Sigmoid colon (tissue), 7 donors: ENCODE measurements at places on chromosomes 4 and X. TPM values are rescaled to one million over a fixed set of nuclear protein-coding genes. Genes with fewer than 3 reads are reported as not detected.

ZXDB gene
- 2.4 TPM for polyA plus RNA-seq

SCD5 gene
- 0.69 TPM for polyA plus RNA-seq

- no peaks in the 10 kb centered on the region for H3K36me3 ChIP-seq
- H3K4me3 ChIP-seq, result no peak overlapping the region
Measured at GRCh38 chr4:16297003-16297402, 70.7 kb upstream of the TAPT1 start.

FRMD7 gene
- not detected for polyA plus RNA-seq

- no peak overlapping the region for H3K4me3 ChIP-seq
- H3K36me3 ChIP-seq, result no peaks in the 10 kb centered on the region
- no peaks in the 10 kb centered on the region for H3K27me3 ChIP-seq
- no peak for DNase-seq
Measured at GRCh38 chr4:620201-620600, 5.2 kb upstream of the PDE6B start.

DNA sequence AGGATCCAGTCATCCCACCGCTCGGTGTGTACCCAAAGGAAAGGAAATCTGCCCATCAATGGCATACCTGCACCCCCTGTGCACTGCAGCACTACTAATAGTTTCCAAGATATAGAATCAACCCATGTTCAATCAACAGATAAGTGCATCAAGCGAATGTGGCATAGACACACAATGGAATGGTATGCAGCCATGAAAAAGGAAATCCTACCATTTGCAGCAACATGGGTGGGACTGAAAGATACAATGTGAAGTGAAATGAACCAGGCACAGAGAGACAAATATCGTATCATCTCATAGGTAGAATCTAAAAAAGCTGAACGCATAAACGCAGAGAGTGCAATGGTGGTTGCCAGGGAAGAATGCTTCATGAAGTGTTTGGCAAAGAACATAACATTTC, 42.5 kb downstream of the DHRSX start:
- peaks cover 6% of the 10 kb centered on the region for H3K4me1 ChIP-seq
- no peak overlapping the region for H3K4me3 ChIP-seq
- DNase-seq, result no peak

PNMA6A gene
- 1.1 TPM for polyA plus RNA-seq

DNA sequence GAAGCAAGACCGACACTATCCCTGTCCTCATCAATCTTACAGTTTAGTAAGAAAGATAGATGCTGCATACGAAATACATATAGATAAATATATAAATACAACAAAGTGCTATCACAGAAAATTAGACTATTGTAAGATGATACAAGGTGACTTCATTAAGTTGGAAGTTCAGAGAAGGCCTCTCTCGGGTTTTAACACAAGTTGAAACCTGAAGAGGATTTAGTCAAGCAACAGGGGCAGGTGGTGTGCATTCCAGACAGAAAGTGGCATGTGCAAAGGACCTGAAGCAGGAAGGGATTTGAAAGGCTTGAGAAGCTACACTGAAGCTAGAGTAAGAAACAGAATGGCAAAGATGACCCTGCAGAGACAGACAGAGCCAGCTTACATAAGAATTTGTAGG, 36.5 kb downstream of the USP46 start:
- no peak for DNase-seq
- no peaks in the 10 kb centered on the region for H3K4me1 ChIP-seq
- H3K27me3 ChIP-seq, result no peaks in the 10 kb centered on the region

COX18 gene
- polyA plus RNA-seq, result 13.6 TPM

SORBS2 gene
- 15.6 TPM for polyA plus RNA-seq

DNA sequence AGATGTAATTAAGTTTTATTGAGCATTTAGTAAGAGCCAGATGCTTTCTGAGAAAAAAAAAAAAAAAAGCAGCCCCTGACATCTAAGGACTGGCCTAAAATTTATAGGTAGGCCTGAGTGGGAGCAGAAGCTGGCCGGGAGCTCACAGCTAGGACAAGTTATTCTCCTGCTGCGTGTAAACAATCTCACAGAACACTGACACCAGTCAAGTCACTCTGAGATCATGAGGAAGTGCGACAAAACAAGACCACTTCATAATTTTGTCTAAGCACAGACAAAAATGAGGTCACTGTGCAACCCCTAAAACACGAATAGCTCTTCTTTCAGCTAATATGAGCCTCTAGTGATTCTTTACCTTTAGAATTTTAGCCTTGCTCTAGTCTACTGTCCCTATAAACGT, 15.3 kb upstream of the NSUN7 start:
- no peak overlapping the region for H3K27ac ChIP-seq
- no peak for DNase-seq
- H3K27me3 ChIP-seq, result no peaks in the 10 kb centered on the region
- no peaks in the 10 kb centered on the region for H3K4me1 ChIP-seq
- no peaks in the 10 kb centered on the region for H3K36me3 ChIP-seq

GRCh38 chr4:158667651-158668198, 4.0 kb downstream of the C4orf46 start:
- H3K4me1 ChIP-seq, result peaks cover 11% of the 10 kb centered on the region
- H3K27me3 ChIP-seq, result no peaks in the 10 kb centered on the region
- no peak for DNase-seq

DNA sequence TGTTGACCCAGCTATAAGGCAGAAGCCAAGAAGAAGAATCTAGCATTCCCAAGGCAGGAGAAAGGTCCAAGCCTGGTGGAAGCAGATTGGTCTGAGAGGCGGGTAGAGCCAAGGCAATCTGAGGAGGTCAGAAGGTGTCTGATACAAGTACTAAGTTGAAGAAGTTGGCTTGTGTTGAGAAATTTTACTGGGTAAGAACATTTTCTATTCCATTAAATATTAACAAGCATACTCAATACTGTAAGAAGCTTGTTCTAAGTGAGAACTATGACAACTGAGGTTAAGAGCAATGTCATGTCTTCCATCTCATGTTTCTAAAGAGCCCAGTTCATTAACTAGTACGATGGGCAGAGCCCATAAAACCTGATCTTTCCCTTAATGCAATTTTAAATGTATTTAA, 75.0 kb downstream of the FAM13A start:
- H3K4me3 ChIP-seq, result no peak overlapping the region
- H3K36me3 ChIP-seq, result no peaks in the 10 kb centered on the region
- no peak for DNase-seq
- H3K27ac ChIP-seq, result no peak overlapping the region
- H3K27me3 ChIP-seq, result no peaks in the 10 kb centered on the region
- H3K4me1 ChIP-seq, result no peaks in the 10 kb centered on the region

MSANTD1 gene
- under 0.01 TPM for polyA plus RNA-seq

DNA sequence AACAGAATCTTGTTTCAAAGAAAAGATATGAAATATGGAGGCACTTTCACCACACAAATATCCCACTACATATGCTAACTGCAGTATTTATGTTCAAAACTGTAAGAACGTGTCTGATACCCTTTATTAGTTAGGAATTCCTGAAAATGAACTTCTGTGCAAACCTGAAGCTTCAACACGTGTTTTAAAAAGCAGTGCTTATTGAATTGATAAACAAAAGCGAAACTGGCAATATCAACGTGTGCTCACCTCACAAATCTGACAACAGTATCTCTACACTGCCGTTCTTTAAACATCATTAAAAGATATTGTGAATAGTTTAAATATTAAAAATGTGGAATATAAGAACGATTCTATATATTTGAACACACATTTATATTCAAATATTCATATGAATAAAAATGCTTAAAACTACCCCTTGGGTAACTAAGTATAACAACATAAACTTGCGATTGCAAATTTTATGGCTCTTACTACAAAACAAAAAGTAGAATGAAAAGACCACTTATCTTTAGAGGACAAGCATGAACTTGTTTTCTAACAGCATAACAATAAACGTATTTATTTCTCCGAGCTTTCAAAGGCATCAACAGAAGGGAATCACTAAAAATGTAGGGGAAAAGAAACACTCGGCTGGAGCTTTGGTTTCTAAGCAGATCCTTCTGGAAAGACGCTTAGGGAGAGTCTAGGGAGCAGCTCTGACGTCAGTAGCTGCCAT, at the start of gene LRP2BP:
Gene LRP2BP (minus strand): TSS at position 687 of the 718 bp plus-strand sequence. CDS start 17,738 bp downstream, outside the sequence.
- peaks cover 12% of the 10 kb centered on the region for H3K4me1 ChIP-seq
- H3K27me3 ChIP-seq, result no peaks in the 10 kb centered on the region
- H3K36me3 ChIP-seq, result no peaks in the 10 kb centered on the region
- no peak for DNase-seq
- H3K4me3 ChIP-seq, result peak within 1 kb of the TSS; percentile 71
